ENCODE measurements at places on chromosomes 7 and 10.

DNA sequence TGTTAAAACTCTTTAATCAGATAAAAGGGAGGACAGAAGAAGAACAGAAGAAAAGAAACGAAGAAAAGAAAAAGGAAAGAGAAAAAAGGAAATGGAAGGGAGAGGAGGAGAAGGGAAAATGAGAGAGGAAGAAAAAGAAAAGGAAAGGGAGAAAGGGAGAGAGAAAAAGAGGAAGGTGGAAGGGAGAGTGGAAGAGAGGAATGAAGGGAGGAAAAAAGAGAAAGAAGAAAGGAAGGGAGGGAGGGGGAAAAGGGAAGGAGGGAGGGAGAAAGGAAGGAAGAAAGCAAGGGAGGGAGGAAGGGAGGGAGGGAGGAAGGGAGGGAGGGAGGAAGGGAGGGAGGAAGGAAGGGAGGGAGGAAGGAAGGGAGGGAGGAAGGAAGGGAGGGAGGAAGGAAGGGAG lies 305.7 kb downstream of the CALN1 start:
- DNase-seq = no peak

GRCh38 chr10:94116848-94117247 lies 123.1 kb downstream of the PLCE1 start:
- DNase-seq = no peak

- no peak for DNase-seq
Measured at GRCh38 chr10:48366261-48366660, 59.8 kb downstream of the MAPK8 start.

- DNase-seq = peak; percentile 33
Measured at GRCh38 chr7:26293569-26294308, 2.1 kb downstream of the SNX10 start.

DNA sequence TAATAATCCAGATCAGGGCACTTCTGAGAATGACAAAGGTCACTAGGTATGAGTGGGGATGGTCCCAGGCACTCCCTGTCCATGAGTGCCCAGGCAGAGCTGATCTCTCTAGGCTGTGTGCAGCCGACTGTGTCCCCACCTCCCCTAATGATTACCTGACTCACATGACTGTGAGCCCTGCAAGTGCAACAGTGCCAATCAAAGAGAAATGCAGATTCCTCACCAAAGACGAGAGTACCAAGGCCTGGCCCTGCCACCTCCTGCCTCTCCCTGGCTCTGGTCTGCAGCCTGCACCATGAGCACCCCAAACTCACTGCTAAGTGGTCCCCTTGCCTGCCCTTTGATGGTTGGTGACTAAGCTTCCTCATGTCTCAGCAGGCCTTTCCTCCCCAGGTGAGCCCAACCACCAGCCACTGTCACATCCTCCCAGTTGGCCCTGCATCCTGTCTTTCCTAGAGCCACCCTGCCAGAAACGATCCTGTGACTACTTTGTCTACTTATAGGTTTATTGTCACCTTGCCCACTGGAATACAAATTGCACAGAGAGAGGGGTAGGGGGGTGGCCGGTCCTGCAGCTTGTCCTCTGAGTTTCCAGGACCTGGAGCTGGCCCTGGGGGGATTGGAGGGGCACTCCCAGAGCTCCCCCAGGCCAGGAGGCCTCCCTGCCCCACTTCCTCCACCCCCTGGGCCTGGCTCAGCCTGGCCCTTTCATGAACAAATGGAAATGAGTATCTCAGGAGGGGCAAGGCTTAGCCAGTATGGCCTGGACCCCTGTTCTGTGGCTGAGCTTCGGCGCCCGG lies 22.4 kb upstream of the GDF10 start:
- DNase-seq = peak; percentile 27

GRCh38 chr7:122884186-122884585 lies 2.1 kb downstream of the CADPS2 start:
- no peak for DNase-seq

DNA sequence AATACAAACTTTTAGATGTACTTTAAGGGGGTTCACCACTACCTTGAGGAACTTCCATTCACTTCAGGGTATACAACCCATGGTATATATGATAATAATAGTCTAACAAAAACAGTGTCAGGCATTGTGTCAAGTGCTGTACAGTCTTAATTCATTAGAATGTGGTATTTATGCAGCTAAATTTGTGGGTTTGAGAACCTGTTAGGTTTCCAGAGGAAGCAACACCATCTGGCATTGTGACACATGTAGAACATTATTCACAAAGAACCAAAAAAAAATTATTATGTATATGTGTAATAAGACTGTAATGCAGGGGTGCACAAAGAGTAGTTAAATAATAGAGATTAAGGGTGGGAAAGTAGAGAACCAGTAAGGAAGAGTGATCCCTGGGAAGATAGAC lies 26.3 kb downstream of the TMEM60 start:
- DNase-seq = no peak

GRCh38 chr7:132804849-132805485 lies 228.7 kb upstream of the PLXNA4 start:
- no peak for DNase-seq

GRCh38 chr7:29956487-29956836 lies 33.1 kb downstream of the SCRN1 start:
- DNase-seq = no peak

GRCh38 chr10:44792119-44792775 lies 118.9 kb upstream of the TMEM72 start:
- DNase-seq = no peak

- no peak for DNase-seq
Measured at GRCh38 chr7:23685731-23686130, 5.7 kb downstream of the FAM221A start.

GRCh38 chr7:150463461-150463860 lies 13.0 kb downstream of the GIMAP8 start:
- no peak for DNase-seq

DNA sequence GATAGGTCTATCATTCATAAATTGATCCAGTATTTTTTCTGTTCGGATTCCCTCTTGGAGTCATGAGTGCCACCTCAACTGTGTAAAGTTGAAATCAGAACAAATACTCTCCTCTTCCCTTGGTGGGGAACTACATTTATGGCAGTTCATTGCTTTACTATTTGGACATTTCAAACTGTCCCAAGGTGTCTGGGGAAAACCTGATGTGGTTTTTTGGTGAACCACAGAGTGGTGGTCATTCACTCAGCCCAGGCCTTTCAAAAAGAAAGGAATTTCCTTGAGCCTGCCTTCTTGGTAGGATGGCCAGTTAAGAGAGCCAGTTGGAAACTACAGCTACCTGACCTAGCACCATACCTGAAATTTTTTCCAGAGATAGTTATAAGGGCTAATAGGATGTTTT lies 59.0 kb downstream of the ABCB1 start:
- DNase-seq = no peak

GRCh38 chr7:22238354-22239311 lies 118.3 kb downstream of the RAPGEF5 start:
- DNase-seq = no peak

- no peak for DNase-seq
Measured at GRCh38 chr10:6721480-6721879, 141.4 kb upstream of the PRKCQ start.

DNA sequence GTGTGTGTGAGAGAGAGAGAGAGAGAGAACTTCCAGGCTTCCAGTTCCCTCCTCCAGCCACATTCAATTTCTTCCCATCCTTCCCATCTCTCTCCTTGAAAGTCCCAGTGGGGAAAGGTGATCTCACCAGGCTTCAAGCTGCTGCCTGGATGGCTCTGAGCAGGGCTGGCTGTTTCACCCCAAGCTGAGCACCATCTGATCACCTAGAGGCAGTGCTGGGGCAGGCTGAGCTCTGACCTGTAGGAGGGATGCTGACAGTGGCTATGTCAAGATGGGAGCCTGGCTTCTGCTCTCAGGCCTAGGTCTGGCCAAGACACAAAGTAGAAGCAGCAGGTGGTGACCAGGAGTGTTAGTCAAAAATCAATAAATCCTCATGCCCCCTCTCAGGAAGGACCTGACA lies 370.8 kb downstream of the PLXNA4 start:
- DNase-seq = no peak

GRCh38 chr10:97726636-97727178 lies 10.2 kb upstream of the ZFYVE27 start:
- no peak for DNase-seq

GRCh38 chr10:120493411-120494312 lies 36.6 kb downstream of the PLPP4 start:
- DNase-seq = no peak

GRCh38 chr10:6894405-6894804 lies 314.3 kb upstream of the PRKCQ start:
- no peak for DNase-seq

GRCh38 chr10:60649485-60650377 lies 128.5 kb upstream of the CDK1 start:
- DNase-seq = no peak

DNA sequence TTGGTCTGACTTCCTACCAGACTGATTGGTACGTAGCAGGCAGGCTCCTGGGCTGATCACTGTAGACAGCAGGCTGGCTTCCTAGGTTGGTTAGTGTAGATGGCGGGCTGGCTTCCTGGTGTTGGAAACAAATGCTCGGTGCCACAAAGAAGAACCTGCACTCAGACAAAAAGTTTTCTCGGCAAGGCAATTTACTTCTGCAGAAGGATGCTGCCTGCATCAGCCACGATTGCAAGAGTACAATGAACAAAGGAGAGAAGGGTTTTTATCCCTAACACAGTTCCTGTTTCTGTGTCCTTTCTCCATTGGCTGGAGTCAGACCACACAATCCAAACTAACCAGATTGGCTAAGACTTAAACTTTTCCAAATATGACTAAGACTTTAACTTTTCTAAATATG lies 123.6 kb upstream of the PPP2R2D start:
- DNase-seq = no peak

GRCh38 chr7:5564894-5565293 lies 141.3 kb upstream of the TNRC18 start:
- DNase-seq = no peak

DNA sequence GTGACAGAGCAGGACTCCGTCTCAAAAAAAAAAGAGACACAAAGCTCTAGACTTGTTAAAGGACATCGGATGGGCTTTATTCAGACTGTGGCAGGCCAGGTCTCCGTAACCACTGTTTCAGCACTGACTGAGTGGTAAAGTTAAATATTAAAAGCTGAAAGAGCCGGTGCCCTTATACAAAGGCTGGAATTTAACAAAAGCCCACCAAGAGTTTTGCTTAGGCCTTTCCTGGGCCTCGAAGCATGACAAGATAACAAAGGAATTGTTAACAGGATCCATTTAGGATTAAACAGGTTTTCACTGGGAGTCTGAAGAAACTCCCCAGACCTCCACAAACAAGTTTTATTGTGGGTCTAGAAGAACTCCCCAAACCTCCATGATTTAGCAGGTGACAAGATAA lies 727.8 kb downstream of the TYW1 start:
- DNase-seq = no peak

DNA sequence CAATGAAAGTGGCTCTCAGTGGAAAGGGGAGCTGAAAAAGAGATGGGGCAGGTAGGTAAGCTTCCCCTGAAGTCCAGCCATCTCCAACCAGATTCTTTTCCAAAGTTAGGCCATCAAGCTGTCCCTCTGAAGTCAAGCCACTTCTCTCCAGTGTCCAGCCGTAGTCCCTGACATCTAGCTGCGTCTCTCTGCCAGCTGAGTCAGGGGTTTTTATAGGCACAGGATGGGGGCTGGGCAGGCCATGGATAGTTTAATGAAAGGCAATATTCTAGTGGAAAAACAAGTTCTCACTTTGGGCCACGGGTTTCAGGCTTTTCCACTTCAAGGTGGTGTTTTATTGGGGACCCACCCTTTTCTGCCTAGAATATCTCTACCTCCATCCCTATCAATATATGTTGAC lies 36.8 kb downstream of the AVL9 start:
- no peak for DNase-seq

GRCh38 chr10:77479586-77479985 lies 158.0 kb downstream of the KCNMA1 start:
- no peak for DNase-seq

DNA sequence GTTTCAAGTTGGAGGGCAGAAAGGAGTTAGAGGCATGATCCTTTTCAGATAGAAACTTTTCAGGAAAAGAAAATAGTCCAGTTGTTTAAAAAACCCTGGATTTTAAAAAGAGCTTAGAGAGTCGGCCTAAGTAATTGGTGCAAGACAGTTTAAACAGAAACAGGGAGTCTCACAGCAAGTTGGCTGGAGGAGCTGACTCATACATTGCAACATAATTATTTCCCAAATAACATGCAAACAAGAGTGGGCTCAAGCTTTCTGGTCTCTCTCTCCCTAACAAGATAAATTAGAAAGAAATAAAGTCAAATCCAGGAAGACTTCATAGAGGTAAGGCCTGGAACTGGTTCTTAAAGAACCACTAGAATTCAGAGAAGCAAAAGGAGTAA lies 100.3 kb upstream of the AGBL3 start:
- DNase-seq = no peak

DNA sequence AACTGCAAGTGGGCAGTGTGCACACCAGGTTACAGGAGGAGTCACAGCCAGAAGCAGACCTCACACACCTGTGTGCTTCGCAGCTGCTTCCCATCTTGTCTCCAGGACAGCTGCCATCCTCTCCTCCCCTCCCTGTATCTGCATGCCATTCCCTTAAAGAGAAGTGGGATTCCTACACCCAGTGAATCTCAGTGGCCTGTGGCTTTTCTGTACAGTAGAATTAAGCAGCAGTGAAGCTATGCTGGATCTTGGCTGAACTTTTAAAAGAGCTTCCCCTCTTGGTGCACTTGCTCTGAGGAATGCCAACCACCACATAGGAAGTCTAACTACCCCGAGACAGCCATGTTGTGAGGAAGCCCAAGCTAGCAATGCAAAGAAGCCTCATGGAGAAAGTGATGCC lies 236.5 kb upstream of the ZMIZ1 start:
- no peak for DNase-seq

DNA sequence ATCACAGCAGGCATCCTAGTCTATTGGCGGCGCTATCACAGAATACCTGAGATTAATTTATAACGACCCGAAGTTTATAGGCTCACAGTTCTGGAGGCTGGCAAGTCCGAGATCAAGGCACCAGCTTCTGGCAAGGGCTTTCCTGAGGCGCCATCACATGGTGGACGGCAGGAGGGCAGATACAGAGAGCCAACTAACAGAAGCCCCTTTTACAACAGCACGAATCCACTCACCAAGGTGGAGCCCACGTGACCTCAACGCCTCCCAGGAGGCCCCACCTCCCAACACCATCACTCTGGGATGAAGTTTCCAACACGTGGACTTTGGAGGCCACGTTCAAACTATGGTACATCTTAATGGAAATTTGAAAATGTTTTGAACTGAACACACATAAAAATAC lies 255.3 kb downstream of the ELFN1 start:
- no peak for DNase-seq

DNA sequence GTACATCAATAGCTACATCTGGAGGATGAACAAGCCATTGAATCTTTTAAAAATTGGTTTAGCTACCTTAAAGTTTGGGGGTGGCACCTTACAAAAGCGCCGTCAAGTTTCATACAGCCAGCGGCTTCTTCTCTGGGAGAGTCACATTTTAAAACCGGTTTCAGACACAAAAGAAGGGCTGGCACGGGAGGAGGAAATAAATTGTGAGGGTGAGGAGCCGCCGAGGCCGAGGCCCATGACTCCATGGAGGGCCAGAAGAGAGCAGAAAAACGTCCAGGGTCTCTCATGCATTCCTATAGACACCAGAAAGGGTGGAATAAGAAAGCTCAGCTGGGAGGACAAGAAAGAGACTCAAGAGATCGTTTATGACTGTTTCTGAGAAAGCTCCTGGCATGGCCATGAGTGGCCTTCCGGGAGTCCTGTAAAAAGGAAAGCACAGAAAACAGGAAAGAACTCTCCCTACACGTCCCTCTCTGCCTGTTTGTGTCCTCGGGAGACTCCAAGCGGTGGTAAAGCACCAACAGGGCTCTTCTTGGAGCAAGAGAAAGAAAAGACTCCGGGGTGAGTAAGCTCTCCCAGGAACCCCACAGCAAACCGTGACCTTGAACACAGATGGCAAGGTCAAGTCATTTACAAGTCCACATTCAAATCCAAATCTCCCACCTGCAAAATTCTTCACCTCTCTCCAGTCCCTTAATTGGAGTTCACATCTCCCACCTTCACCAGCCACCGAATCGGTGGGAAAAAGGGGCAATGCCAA lies 1.8 kb downstream of the FRAT2 start:
- DNase-seq = no peak
